ENCODE measurements at places on chromosomes 2 and 18.

- no peak for DNase-seq
Observed at GRCh38 chr2:164242409-164242808, 378.9 kb downstream of the GRB14 start.

DNA sequence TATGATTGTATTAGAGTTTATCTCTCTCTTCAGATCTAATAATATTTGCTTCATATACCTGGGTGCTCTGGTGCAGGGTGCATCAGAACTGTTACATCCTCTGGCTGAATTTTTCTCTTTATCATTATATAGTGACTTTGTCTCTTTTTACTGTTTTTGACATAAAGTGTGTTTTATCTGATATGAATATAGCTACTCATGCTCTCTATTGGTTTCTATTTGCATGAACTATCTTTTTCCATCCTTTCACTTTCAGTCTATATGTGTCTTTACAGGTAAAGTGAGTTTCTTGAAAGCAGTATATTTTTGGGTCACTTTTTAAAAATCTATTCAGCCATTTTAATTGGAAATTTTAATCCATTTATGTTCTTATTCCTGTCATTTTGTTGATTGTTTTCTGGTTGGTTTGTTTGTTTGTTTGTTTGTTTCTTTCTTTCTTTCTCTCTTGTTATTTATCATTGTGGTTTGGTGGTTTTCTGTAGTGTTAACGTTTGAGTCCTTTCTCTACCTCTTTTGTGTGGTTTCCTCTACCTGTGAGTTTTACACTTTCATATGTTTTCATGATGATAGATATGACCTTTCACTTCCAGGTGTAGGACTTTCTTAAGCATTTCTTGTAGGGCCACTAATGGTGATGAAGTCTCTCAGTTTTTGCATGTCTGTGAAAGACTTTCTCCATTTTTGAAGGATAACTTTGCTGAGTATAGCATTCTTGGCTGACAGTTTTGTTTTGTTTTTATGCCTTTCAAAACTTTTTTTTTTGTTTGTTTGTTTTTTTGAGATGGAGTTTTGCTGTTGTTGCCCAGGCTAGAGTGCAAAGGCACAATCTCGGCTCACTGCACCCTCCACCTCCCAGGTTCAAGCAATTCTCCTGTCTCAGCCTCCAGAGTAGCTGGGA is 54.9 kb downstream of the CCNT2 start:
- no peak for DNase-seq

DNA sequence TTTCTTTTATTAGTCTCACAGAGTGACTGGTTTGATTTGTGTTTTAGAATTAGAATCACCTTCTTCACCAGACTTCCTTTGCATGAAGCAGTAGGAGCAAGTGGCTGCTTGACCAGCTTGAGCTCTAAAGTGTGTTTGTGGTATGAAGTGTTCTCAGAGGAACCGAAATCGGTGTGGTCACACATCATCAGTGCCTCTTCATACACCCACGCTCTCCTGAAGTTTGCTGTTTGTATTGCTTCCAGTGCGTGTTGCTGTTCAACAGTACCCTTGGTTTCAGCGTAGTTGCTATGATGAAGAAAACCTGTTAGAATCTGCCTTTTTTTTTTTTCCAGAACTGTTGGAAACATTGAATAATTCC is 77.9 kb downstream of the LIMS1 start:
- DNase-seq, result no peak

DNA sequence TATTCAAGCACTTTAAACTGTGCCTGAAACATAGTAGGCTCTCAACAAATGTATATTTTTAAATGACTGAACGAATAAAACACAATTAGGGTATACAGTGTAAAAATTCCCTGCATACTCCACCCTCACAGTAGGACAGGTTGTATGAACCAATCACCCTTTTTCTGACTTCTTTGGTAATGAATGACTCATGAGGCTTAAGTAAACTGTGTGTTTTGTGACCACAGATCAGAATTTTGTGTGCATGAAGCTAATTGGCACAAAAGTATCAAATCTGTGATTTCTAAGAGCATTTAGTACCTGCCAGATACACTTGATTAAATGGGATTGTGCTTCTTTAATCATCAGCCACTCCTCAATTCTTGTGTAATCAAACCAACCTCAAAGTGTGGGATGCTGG is 109.9 kb upstream of the MAP4K3 start:
- DNase-seq, result no peak

GRCh38 chr2:140718999-140719398 is 1411.8 kb downstream of the LRP1B start:
- DNase-seq, result no peak

GRCh38 chr18:62933261-62933887 is 218.0 kb downstream of the PHLPP1 start:
- no peak for DNase-seq

DNA sequence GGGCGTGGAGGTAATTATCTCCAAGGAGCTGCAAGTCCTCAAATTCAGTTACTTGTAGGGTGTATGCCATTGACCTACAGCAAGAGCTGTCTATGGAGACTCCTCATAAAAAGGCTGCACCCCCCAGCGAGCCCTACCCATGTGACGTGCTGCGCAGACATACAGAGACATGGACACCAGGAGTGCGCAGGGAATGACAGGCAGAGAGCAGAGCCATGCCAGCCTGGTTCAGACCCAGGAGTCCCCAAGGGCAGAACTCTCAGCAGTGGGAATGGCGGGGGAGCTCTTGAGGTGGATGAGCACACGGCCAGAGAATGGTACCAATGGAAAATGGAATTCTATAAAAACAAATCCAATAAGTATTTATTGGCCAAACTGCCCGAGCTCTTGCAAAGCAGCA is 310.1 kb downstream of the MYCN start:
- DNase-seq, result no peak

DNA sequence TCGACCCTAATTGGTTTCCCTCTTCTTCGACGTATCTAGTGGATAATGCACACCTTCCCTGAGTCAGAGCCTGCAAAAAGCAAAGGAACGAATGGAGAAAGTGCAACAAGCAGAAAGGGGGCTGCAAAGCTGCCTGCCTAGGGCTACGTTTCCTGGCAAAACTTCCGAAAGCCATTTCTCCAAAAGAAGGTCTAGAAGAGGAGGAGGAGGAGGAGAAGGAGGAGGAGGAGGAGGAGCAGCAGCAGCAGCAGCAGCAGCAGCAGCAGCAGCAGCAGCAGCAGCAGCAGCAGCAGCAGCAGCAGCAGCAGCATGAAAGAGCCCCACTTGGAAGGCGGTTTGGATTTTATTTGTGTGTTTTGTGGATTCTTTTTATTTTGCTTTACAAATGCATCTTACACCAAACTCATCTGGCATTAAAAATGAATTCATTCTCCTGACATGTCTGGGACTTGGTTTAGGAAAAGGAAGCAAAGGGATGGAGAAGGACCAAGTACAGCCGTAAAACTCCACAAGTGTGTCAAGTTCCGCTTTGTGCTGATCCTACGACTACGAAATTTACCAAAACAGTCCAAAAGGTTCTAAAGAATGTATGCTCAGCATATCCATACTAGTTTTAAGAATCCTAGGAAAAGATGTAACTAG is 2.0 kb downstream of the TCF4 start:
- DNase-seq, result no peak

GRCh38 chr2:16546128-16546754 is 119.4 kb downstream of the CYRIA start:
- no peak for DNase-seq

GRCh38 chr18:29753379-29753778 is 1289.2 kb downstream of the DSC3 start:
- no peak for DNase-seq

DNA sequence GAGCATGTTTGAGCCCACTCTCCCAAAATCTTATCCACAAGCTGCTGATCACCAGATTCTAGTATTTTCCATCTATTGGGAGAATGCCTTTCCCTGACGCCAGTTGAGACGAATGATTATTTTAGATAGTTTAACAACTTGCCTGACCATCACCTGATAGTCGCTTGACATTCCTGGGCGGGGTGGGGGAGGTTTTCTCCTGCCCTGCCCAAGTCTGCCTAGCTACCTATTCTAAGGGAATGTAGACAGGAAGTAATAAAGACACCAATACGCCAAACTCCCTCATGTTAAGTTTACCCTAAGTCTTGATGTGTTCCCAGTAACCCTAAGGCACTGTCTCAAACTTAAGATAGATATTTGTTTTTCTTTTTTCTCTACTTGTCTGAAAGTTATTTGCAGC is 4.6 kb upstream of the ACAA2 start:
- no peak for DNase-seq
